ENCODE measurements at places on chromosomes 7 and 10.

DNA sequence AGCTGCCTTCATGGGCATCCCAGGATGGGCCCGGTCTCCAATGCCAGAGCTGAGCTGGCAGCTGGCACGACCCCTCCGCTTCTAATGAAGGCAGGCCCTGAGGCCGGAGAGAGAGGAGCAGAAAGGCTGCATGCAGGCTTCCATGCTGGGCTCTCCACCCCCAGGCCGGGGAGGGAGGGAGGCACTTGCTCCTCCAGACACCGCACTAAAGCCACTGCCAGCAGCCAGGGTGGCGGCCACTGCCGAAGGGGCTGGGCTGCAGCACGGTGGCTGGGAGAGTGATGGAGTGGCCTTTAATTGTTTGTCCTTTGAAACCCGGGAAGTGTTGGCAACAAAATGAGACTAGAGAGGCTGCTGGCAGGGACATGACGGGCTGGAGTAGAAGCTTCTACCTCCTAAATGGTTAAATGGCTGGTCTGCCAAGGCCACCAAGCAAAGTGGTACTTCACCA is 236.5 kb downstream of the SKAP2 start:
- no peak for DNase-seq

DNA sequence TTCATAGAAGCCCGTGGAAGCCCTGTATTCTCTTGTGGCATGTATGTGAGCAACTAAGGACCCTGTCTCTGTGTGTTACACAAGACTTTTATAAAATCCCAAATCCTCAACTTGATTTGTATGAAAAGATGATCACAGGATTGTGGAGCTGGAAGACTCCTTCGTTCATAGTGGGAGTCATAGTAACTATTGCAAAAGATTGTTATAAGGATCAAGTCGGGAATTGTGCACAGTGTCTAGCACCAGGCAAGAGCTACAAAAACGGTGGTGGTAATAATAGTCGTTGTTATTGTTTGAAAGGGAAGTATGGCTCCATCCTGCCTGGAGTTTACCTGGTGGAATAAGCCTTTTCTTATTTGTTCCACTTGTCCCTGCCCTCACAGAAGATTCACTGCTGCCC is 42.8 kb upstream of the MTURN start:
- DNase-seq, result no peak

DNA sequence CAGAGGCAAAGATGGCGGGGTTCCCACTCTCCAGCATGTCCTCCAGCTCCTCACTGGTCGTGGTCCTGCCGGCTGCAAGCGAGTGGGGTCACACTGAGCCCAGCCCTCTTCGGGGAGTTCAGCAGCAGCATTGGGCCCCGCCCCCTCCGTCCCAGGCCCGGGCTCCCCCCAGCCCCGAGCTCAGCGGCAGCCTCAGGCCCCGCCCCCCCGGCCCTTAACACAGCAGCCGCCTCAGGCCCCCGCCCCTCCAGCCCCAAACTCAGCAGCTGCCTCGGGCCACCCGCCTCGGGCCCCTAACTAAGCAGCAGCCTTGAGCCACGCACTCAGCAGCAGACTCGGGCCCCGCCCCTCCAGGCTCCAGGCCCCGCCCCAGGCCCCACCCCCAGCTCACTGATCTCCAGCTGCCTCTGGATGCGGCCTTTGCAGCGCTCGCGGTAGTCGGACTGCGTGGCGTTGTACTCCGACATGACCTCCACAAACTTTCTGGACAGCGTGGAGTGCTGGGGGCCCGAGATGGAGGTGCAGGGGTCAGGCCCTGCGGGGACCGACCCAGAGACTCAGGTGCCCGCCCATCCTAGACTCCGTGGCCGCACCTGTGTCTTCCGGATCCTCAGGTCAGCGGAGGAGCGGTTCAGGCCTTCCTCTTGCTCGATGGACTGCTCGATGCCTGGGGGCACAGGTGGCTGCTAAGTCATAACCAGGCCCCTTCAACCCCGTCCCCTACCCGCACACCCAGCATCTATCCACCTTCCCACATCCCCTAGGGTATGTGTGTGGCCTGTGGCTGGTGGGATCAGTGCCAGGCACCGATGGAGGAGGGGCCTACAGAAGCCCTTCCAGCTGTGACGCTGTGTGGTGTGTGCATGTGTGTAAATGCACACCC is 15.5 kb downstream of the STX1A start:
- peak; percentile 58 for DNase-seq

GRCh38 chr10:120262857-120263547 is 194.0 kb upstream of the PLPP4 start:
- DNase-seq, result no peak

GRCh38 chr7:111043561-111043960 is 47.4 kb upstream of the LRRN3 start:
- no peak for DNase-seq

DNA sequence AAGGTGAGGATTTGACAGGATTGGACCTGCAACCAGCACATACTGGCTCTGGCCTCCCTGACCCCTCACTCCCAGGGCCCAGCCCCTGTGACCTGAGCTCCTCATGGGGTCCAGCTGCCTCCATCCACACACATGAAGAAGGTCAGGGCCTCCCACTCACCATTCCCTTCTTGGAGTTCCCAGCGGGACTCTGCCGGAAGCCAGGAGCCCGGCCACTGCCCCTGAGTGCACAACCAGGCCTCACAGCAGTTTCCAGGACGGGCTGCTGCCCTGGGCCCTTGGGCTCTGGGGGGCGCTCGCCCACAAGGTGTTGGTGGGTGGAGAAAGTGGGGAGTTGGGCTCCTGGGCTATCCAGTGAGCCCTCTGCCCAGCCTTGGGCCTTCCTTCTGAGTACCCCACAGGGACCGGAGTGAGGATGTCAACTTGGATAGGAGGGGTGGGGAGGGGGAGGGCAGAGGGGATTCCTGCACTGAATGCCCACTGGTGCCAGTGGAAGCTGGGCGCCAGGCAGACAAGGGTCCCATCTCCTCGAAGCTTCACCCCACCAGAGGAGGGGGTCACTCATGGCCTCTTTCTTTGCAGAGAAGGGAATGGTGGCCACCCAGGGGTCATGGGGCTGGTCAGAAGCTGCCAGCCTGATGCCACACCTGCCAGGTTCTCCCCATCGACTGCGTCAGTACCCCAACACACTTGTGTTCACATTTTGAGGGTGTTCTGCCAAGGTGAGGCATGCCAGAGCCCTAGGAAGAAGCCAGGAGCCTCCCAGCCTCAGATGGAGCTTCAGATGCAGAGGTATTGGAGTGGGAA is 115.3 kb downstream of the PTPN20 start:
- DNase-seq, result no peak

- DNase-seq, result no peak
Observed at GRCh38 chr7:26073041-26073440, 79.0 kb upstream of the NFE2L3 start.

- DNase-seq, result no peak
Observed at GRCh38 chr7:26603631-26604030, 260.8 kb downstream of the SKAP2 start.

GRCh38 chr7:34751725-34752643 is 94.0 kb downstream of the NPSR1 start:
- no peak for DNase-seq

DNA sequence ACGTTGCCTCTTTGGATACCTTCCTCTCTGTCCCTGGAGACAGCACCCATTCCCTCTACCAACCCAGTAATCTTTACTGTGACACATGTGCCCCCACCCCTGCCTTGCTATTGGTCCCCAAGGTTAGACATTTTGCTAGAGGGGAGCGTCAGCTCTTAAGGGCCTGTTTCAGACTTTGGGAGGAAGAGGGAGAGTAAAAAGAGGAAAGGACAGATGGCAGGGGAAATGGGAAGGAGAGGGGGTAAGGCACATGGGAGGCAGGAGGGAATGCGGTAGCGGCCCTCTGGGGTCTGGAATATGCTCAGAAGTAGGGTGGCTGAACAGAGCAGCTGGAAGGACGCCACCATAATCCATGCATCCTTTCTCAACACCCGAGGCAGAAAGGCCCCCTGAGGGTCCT is 12.2 kb downstream of the BLNK start:
- DNase-seq, result no peak

GRCh38 chr7:150434240-150434639 is 16.2 kb upstream of the GIMAP8 start:
- no peak for DNase-seq

GRCh38 chr10:80284522-80284921 is 4.9 kb downstream of the MAT1A start:
- DNase-seq, result no peak

DNA sequence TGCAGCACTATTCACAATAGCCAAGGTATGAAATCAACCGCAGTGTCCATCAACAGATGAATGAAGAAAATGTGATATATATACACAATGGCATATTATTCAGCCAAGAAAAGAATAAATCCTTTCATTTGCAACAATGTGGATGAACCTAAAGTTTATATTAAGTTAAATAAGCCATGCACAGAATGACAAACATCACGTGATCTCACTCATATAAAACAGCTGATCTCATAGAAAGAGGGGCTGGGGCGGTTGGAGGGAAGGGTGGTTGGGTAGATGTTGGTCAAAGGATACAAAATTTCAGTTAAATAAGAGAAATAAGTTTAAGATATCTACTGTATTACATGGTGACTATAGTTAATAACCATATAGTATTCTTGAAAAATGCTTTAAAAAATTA is 502.1 kb downstream of the KCNMA1 start:
- DNase-seq, result no peak

- peak; percentile 30 for DNase-seq
Observed at GRCh38 chr7:47988496-47989386, 9.3 kb upstream of the HUS1 start.

DNA sequence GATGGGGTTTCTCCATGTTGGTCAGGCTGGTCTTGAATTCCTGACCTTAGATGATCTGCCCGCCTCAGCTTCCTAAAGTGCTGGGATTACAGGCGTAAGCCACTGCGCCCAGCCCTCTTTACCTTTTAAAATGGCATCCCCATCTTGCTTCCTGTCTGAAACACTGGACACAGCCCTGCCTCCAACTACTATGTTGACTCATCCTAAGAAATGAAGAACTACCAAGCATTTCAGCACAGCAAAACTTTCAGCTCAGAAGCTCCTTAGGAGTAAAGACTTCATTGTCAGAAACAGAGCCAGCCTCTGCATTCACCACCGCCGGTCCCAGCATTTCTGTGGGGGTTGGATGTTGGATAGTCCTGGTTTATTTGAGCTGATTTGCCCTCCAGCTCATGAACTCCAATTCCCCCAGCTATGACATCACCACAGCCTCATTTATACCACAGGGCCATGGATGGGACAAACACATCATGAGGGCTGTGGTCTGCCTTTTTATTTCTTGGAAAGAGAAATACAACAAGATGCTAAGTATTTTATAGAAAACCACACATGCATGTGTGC is 123.5 kb downstream of the ADCY1 start:
- DNase-seq, result no peak

- no peak for DNase-seq
Observed at GRCh38 chr10:101807158-101807557, 11.1 kb downstream of the OGA start.

DNA sequence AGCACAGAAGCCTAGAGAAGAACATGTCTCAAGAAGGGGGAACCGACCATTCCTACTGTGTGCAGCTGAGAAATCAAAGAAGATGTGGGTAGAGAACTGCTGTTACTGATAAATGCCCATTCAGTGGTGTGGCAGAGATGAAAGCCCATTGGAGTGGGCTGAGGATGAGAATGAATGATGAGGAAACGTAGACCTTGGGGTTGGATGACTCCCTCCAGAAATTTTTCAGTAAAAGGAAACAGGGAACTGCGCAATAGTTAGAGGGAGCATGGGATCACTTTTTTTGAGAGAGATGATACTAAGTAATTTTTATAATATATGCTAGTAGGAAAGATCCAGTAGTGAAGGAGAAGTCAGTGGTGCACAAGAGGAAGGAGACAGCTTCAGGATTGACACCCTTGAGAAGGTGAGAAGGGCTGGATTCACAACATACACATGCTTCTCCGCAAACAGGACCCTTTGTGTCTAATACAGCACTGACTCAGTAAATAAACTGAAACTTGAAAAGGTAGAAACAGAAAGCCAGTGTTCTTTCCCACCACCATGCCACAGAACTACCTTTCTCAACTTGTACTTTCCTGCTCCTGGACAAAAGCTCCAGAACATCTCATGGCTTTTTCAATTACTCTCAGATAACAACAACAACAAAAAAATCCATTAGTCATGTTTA is 104.7 kb upstream of the IL6 start:
- no peak for DNase-seq

DNA sequence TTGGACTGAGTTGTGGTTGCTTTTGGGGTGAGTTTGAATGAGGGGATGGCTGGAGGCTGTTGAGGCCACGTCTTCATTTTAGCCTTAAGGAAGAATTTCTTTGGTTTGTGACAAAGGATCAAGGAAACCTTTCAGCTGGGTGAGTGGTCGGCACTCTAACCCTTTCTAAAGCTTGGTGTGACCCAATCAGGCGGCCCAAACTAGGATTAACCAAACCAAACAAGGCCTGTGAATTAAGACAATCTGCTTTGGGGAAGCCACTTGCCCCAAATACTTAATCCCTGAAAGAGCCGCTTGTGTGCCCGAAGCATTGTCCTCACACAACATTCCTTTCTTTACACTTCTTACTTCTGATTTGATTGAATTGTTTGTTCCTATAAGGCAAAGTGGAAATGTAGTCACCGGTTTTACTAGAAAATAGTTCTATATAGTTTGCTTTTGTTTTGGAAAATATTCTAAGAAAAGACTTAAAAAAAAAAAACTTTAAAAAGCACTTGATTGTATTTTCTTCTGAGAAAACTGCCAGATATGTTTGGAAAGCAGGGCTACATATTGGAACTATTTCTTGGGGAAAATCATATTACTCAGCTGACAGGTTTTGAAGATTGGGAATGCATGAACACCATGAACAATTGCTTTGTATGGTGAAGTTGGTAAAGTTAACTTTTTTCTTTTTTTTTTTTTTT is 272.4 kb upstream of the BMPER start:
- DNase-seq, result no peak

GRCh38 chr7:67760971-67761370 is 764.3 kb downstream of the TYW1 start:
- no peak for DNase-seq

DNA sequence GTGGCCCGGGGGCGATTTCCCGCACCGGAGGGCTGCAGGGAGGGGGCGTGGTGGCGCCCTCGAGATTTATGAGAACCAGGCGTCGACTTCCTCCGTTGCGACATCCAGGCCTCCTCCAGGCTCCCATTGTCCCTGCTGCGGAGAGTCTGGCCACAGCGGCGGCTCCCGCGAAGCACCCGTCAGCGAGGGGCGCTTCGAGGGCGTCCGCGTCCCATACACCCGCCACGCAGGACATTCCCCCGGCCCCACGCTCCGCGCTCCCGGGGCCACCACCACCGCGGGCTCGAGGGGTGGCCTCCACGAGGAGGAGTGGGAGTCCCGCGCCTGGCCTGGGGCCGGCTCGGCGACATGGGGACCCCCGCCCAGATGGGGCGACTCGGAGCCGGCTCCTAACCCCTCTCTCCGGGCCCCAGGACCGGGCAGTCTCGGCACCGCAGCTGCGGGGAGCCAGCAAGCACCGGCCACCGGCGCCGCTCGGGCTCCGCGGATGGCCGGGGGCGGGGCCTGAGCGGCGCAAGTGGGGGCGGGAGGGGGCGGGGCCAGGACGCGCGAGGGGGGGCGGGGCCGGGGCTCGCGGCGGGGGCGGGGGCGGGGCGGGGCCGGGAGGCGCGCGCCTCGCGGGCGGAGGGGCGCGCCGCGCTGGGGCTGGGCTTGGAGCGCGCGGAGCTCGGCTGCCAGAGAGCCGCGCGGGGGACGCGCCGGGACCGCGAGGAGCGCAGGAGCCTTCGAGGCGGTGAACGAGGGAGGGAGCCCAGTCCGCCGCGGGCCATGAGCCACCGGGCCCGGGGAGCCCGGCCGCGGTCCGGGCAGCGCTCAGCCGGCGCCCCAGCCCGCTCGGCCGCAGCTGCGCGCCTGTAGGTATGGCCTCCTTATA is at the start of gene SH2B2:
Gene SH2B2, plus strand, starts transcription at position 632 of the 874 bp plus-strand sequence. CDS start 13,683 bp downstream, outside the sequence.
- DNase-seq, result peak; percentile 32

All from hematopoietic multipotent progenitor cell treated with erythropoietin and hydrocortisone succinate and interleukin-3 and kit ligand, for 8 days (in vitro differentiated cells).